Stimulated activated CD4-positive, alpha-beta T cell treated with anti-CD3 and anti-CD28 coated beads, Interleukin-1b, Interleukin-23, amount 100 ng/mL, for 1 hour (primary cell): ENCODE measurements at places on chromosomes 3 and 15.

DNA sequence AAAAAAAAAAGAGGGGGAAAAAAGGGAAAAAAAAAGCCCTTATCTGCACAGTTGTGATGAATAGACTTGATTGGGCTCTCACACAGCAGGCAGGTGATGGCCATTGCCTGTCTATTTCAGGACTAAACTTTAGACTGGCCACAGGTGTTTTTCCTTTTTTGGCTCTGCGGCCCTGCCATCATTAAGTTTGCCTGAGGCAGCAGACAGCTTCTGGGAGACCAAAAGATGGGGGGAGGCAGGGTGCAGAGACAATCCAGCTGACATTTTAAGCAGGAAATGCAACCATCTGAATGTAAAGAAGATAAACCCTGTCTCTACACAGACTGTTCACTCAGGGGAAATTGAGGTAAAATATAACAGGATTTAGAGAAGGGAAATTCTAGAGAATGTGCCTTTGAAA is 295.0 kb upstream of the KCNH8 start:
- no peak for DNase-seq

GRCh38 chr15:30059771-30060170 is 23.0 kb upstream of the GOLGA8J start:
- no peak for DNase-seq

- no peak for DNase-seq
Measured at GRCh38 chr15:70210076-70210475, 112.4 kb upstream of the TLE3 start.

DNA sequence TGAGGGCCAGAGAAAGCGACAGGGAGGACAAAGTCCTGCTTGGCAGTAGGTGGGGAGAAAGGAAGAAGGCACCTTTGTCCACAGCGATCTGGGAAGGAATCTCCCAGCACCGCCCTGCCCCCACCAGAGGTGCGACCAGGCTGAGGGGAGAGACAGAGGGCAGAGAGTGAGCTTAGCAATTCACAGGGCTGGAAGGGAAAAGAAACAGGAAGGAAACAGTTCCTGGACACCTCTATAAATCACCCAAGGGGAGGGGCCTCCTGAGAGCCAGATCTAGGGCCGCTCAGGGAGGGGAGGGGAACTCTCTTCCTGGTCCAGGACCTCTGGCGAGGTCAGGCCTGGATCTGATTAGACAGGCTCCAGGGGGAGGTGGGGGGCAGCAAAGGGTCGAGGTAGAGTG is 35.4 kb downstream of the RNU5B-1 start:
- DNase-seq, result no peak

- no peak for DNase-seq
Measured at GRCh38 chr3:76715426-76715825, 324.5 kb upstream of the ROBO2 start.
